ENCODE measurements at places on chromosomes 13 and 19.

- DNase-seq = no peak
Observed at GRCh38 chr13:65300220-65300619, 1929.9 kb downstream of the PCDH9 start.

GRCh38 chr19:40933025-40933424, 51.0 kb upstream of the CYP2A7 start:
- DNase-seq = no peak

DNA sequence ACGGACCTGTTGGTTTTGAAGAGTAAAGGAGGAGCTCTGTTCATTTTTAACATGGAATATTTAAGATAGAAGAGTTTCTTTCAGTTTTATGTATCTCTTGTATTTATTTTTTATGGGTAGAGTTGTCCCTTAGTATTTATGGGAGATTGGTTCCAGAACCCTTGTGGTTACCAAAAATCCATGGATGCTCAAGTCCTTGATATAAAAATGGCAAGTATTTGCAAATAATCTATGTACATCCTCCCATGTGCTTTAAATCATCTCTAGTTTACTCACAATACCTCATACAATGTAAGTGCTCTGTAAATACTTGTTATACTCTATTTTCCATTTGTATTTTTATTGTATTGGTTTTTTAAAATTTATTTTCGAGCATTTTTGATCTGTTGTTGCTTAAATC, 63.1 kb downstream of the TM9SF2 start:
- no peak for DNase-seq

GRCh38 chr19:15432018-15432494, 13.3 kb upstream of the AKAP8L start:
- DNase-seq = no peak

DNA sequence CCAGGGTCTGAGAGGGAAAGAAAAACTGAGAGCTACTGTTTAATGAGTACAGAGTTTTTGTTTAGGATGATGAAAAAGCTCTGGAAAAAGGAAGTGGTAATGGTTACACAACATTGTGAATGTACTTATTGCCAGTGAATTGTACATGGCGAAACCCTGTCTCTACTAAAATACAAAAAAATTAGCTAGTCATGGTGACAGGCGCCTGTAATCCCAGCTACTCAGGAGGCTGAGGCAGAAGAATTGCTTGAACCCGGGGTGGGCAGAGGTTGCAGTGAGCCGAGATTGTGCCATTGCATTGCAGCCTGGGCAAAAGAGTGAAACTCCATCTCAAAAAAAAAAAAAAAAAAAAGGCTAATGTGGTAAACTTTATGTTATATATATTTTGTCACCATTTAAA, 96.3 kb downstream of the VWA8 start:
- DNase-seq = no peak

- DNase-seq = no peak
Observed at GRCh38 chr13:75514080-75514995, 23.3 kb downstream of the COMMD6 start.

DNA sequence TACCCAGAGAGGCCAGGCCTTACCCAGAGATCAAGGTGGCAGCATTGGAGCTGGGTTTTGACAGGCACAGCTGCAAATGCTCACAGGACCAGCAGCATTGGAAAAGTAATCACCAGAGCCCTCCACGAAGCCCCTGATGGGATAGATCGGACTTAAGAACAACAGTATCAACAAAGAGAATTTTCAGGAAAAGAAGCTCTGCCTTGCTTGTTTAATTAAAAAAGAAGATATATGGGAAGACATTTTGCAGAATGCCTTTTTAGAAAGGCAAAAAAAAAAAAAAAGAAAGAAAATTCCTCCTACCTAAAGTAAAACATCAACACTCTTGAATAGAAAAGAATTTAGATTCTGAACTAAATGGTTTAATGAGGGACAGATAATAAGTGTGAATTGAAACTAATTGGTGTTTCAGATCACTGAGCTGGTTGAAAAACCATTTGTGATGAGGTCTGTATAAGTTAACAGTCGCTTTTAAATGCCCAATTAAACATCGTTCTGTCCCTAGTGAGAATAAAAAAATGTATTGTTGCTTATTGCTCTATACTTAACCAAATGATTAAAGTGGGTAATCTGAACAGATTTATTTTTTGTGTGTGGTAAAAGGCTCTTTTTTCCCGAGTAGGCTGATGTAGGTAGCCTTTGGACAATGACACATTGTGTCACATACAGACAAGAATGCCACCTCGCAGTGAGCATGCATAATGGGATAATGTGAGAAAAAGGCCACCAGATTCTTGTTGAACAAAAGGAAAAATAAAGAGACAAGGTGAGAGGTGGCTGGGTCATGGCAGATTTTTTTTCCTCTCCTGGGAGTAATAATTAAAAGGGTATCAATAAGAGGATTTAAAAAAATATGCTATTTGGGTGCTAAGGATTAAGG, 93.0 kb upstream of the ARGLU1 start:
- DNase-seq = no peak

GRCh38 chr19:50877338-50877737, 4.1 kb downstream of the KLK2 start:
- DNase-seq = no peak

GRCh38 chr19:55179606-55180484, at the start of gene SYT5:
SYT5 (minus strand) TSS chr19:55180289; CDS start chr19:55179041, 1,248 bp downstream.
- no peak for DNase-seq

- no peak for DNase-seq
Observed at GRCh38 chr13:113768018-113768905, 9.2 kb downstream of the TMEM255B start.

- DNase-seq = no peak
Observed at GRCh38 chr19:21611659-21612402, 106.4 kb downstream of the ZNF429 start.

DNA sequence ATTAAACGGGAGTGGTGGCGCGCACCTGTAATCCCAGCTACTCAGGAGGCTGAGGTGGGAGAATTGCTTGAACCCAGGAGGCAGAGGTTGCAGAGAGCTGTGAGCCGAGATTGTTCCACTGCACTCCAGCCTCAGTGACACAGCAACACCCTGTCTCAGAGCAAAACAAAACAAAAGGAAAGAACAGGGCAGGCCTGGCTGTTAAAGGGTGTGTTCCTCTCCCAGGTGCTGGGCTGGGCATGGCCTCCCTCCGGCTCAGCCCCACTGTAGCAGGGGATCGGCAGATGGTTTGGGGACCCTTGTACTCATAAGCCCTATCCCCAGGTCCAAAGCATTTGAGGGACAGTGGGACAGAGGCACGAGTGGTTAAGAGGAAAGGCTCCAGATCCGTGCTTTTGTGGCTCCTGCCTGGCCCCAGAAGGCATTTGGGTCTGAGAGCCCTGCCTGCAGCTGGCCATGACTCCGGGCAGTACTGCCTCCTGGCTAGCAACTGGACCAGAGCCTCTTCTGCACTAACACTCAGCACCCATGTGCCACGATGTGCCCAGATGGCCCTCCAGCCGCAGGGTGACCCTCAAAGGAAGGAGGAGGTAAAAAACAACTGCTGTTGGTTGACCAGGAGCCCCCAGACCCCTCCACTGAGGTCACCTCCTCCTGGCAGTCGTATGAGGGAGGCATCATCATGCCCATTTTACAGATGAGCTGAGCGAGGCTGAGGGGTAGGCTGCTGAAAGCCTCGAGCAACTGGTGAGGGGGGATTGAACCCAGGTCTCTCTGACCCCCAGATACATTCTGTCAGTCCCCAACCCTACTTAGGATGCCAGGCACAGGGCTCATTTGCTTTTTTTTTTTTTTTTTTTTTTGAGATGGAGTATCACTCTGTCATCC, 10.0 kb downstream of the RFX1 start:
- no peak for DNase-seq
